Kasumi-1 (cell line): ENCODE measurements at places on chromosomes 11 and 22.

DNA sequence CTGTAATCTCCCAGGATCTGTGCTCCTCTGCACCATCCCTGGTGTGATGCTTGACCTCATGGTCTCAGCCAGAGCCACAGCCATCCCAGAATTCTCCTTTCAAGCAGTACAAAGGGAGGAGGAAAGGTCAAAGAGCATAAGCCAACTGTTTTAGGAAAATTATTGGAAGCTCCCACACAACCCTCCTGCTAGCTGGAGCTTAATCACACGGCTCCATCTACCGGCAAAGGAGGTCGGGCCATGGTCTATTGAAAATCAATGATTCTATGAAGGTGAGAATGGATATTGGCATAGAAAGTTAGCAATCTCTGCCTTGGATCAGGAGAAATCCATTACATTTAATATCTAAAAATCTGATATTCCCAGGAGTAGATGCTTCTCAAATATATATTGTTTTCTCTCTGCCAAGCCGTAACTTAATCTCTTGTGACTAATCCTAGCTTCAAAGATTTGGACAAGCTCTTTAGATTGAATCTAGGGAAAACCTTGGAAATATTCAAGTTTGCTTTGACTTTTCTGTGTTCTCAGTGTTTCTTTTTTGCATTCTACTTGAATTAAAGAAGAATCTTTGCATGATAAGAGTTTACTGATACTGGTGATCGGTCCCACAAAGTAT is 259.6 kb downstream of the NTM start:
- DNase-seq: no peak

DNA sequence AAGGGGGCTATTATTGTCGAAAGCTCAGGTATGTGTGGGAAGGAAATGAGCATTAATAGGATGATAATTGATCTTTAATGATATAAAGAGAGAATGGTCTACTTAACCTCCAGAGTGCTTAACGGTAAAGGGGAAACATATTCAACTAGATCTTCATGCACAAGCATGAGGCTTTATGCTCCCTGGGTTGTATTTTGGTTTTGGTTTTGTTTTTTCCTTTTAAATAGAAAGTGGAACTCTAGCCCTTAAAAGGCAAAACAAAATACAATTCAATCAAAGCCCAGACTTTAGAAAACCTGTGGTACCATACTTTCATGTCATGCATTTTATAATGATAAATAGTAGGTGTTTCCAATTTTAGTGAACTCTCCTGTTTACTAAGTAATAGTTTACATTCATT is 622.7 kb downstream of the METTL15 start:
- no peak for DNase-seq

GRCh38 chr11:117442049-117442868 is 114.6 kb downstream of the CEP164 start:
- DNase-seq: no peak

GRCh38 chr11:129234978-129235377 is 42.9 kb upstream of the ARHGAP32 start:
- DNase-seq: no peak

DNA sequence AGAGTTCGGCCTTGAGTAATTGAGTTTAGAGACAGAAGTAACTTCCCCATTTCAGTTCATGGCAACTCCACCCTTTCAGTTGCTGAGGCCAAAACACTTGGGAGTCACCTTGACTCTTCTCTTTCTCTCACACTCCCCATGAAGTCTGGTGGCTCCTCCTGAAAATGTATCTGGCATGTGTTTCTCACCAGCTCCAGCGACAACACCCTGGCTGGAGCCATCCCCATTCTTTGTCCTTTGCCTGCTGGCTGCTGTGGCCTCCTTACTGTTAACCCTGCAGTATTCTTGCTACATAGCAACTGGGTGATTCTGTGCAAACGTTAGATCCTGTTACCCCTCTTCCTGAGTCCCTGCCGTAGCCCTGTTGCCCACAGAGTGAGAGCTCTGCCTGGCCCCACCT is 23.8 kb downstream of the SLC6A5 start:
- peak; percentile 8 for DNase-seq

GRCh38 chr11:130001461-130002351 is 929 bp downstream of the PRDM10 start:
- no peak for DNase-seq

DNA sequence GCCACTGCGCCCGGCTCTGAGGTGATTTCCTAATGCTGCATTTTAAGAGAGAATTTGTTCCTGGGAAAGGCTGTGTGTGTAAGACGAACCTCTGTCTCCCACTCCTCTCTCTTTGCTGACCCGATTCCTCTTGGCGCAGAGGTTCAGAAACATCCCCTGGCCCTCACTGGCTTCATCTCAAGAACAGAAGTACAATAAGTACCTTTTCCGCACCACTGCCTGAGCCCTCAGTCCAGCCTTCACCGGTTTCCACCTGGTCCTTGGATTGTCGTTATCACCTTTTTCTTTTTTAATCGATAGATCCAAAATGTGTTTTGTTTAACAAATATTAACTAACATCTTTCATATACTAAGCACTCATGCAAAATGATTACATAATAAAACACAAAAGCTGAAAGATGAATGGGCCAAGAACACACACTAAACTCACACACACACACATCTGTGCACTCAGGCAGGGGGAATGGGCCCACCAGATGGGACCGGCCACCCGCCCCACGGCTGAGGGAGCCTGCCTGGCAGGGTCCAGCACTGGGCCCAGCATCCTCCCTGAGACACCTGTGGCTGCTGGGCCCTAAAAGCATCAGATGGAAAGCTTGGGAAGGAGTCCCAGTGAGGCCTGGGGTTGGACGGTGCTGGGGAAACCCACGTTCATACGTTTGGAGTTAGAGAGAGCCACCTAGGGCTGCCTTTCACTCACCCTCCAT is 50.4 kb upstream of the A4GALT start:
- DNase-seq: no peak

DNA sequence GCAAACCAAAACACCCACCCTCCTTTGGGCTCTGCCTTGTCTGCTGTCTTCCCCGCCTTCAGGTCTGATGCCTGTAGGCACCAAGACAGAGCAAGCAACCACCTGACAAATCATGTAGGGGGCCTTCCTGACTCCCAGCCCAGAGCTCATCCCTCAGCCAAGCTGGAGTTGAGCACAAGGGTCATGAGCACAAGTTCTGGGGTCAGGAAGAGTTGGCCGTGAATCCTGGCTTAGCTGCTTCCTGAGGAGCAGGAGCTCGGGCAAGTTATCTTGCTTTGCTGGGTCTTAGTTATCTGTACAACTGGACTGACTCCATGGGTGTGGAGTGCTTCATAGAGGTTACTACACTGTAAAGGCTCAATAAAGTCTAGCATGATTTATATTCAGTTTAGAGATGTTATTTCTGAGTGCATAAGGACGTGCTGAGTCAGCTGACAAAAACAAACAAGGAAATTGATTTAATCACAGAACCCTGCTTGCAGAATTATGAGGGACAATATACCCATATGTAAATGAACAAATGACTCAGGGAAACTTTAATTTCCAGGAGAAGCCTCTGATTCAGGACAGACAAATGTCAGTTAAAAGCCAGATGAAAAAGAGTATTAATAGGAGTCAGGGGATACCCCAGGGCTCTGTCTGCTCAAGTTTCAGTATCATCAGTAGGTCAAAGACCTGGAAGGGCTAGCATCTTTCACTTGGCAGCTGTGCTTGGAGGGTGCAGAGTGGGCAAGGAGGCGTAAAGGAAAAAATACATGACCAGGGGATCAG is 15.0 kb upstream of the APOA1 start:
- DNase-seq: no peak

- DNase-seq: no peak
These were observed 44.2 kb downstream of the MRE11 start for GRCh38 chr11:94449437-94449836.

GRCh38 chr11:78194490-78194889 is 5.8 kb downstream of the USP35 start:
- DNase-seq: no peak

DNA sequence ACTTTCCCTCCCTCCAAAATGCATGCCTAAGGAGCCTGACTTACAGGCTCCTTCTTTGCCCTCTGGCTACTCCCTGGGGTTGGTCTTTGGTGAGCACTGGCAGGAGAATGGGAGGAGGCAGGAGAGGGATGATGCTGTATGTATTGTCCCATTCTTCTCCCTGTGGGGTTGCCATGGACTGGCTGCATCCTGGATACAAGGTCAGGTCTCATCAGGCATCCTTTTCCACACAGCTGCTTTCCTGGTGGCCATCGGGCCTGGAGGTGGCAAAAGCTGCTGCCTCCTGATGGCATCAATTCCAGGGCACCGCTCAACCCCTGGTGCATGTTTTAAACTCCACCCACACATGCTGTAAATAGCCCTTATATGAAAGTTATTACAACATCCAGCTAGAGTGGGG is 257.2 kb downstream of the ETS1 start:
- no peak for DNase-seq

DNA sequence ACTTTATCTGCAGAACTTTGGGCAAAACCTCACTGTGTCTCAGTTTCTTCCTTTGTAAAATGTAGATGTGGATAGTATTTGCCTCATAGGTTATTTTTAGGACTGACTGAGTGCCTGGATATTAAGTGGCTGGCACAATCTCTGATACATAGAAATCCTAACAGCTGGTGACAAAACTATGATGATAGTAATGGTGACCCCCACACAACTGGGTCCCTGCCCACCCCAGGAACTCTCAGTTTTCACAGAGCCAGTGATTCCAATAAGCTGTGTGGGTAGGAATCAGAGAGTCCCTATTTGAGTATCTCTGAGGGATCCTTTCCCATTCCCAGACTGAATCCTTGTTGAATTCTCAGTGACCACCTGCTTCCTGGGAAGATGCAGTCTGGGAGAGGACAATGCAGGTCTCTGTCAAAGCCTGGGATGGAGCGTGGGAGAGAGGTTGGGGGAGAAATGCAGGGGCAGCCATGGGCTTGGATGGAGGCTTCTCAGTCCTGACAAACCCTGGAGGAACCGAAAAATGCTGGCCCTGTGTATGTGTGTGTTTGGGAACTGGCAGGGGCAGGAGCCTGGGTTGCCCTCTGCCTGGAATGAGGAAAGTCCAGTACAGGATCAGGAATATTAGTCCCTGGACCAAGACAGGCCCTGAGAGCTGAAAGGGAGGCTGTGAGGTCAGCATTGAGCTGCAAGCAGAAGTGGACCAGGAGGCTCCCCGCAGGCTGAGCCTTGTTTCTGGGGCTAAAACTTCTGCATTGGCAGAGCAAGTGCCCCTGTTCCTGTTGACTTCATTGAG is 6.1 kb upstream of the P2RY6 start:
- no peak for DNase-seq

DNA sequence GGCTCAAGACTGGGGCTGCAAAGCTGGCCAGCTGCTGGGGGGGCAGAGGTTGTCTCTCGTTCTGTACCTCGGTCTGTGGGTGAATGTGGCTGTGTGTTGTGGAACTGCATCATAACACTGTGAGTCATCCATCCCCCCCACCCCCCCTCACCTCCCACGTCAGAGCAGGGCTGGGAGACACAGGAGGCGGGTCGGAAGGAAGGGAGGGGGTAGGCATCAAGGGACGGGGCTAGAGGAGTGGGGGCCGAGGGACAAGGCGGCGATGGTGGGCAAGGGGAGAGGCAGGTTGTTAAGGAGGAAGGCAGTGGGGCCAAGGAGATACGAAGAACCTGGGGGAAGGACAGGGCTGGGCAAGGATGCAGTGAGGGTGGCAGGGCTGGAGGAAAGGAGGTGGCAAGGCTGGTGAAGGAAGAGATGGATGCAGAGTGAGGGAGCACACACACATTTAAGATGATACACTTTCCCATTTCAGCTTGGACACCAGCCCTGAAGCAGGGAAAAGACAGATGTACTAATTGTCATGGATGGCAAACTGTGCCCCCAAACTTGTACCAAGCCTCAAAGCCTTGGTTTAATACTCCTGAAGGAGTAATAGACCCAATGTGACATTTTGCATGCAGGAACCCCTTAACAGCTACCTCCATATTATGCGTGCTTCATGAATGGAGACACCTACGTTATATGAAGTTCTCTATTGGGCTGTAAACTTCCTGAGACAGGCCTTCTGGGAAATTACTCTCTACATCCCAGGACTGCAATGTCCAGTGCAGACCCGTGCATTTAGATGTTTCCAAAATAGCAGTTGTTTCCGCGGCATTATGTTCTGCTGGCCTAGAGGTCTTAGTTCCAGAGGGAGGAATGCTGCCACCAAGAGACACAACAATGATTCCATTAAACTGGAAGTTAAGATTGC is at the start of gene YPEL4:
TSS of gene YPEL4 (minus strand) at position 87 of the 913 bp plus-strand sequence. CDS start 2,805 bp downstream, outside the sequence.
- DNase-seq: peak; percentile 28

GRCh38 chr11:64037027-64037634 is 1.4 kb downstream of the FLRT1 start:
- DNase-seq: no peak
